Cardiac fibroblast (primary cell): ENCODE measurements at places on chromosomes 2 and 18.

- no peak for DNase-seq
These were observed 5.2 kb downstream of the KCNH7 start for GRCh38 chr2:162833345-162833744.

GRCh38 chr2:226307487-226308322, 491.9 kb downstream of the IRS1 start:
- no peak for DNase-seq

- DNase-seq = no peak
These were observed 463.8 kb upstream of the SLC8A1 start for GRCh38 chr2:40915651-40916050.

DNA sequence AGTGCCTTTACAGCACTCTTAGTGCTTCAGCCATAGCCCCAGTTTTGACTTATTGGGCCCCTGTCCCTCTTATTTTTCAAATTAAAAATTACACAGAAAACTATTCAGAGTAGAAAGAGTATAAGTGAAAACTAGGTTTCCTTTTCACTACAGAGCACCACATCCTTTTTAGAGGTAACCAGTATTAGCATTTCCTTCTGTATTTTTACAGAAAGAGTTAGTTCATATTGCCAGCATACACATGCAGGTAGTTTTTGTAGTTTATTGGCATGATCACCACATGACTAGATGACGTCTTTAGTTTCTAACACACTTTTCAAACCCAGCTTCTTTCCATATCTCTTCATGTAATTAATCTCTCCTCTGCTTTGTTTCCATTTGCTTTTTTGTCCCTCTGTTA, 66.4 kb downstream of the UBE2E3 start:
- DNase-seq = no peak

GRCh38 chr18:76658627-76659026, 163.6 kb upstream of the ZNF516 start:
- no peak for DNase-seq

GRCh38 chr18:46439037-46439436, 218.0 kb downstream of the LOXHD1 start:
- DNase-seq = no peak

DNA sequence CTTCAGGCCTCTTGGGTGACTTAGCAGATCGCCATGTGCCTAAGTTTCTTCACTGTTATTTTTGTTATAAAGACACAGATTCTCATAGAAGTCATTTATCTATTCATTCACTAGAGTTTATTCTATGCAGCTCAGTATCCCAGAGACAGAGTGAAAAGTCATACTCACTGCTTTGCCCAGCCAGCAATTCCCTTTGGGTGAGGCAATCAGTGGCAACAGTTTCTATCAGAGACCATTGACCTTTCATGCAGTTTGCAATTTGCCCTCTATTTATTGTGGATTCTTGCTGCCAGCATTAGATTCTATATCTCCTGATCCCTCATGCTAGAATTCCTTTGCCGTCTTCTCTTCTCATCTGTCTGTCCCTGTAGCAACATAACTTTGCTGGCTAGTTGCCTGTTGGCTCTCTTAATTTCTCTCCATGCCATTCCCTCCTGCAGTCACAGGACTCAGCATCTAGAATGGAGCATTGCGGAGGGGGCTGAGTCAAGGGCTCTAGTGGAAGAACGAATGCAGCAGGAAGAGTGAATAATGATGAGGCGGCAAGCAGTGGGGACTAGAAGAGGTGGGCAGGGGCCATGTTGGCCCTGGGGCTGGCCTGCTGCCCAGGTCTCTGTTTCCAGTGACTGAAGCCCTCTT, 12.2 kb downstream of the SLC9A4 start:
- DNase-seq = no peak

DNA sequence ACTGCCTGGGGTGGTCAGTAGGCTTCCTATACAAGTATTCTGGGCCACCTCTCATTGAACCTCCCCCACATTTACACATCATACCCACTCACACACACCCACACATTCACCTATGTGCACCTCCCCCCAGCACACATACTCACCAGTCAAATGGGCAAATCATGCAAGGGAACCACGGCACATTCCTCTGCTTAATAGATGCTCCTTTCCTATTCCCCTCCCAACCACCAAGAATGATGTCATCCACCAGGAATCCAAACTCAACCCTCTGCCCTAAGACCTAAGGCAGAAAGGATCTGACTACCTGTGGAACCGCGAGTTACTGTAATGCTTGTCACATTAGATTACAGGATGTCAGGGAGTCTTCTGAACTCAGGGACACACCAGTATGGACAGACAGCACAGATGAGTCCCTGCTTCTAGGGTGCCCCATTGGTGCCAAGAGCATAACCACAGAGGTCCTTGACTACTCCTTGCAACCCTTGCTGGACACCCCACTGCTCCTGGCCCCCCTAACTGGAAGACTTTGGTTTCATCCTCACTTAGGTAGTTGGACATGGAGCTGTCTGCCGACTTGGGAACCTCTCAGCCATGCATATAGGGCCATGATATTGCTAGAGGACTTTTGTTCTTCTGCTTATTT, 21.5 kb upstream of the CAB39 start:
- peak; percentile 78 for DNase-seq

DNA sequence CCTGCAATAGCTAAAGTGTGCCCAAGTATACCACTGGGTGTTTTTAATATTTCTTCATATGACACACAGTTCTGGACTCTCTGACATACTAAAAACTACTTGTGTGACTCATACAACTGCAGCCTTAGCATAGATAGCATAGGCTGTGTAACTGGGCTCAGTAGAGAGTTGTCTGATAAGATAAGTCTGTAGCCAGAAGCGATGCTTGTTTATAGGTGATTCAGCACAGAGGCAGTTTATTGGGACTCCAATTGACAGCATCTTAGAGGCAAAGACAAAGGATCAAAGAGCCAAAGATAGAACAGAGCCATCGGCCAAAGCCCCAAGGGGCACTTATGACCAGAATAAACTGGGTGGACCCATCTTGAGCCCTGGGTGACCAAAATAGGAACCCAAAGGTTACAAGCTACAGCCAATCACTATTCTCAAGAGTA, 42.3 kb downstream of the AAK1 start:
- DNase-seq = peak; percentile 74

DNA sequence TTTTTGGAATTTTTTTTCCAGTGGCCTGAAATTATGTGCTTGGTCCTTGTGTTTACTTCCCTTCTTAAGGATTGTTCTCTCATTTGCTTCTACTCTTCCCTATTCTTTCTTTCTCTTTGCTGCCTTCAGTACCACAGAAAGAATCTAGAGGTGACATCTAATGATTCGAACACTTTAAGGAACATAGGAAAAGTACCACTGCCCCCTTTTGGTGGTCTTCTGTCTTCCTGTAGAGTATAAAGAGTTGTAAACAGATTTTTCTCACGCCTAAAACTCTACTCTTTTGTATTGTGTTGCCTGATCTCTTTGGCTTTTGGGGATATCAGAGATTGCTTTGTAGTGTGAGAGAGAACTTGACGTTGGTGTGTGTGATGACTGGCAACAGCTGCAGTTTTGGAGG, 7.0 kb upstream of the SCTR start:
- no peak for DNase-seq

GRCh38 chr18:9658087-9658641, 43.8 kb upstream of the PPP4R1 start:
- DNase-seq = no peak

DNA sequence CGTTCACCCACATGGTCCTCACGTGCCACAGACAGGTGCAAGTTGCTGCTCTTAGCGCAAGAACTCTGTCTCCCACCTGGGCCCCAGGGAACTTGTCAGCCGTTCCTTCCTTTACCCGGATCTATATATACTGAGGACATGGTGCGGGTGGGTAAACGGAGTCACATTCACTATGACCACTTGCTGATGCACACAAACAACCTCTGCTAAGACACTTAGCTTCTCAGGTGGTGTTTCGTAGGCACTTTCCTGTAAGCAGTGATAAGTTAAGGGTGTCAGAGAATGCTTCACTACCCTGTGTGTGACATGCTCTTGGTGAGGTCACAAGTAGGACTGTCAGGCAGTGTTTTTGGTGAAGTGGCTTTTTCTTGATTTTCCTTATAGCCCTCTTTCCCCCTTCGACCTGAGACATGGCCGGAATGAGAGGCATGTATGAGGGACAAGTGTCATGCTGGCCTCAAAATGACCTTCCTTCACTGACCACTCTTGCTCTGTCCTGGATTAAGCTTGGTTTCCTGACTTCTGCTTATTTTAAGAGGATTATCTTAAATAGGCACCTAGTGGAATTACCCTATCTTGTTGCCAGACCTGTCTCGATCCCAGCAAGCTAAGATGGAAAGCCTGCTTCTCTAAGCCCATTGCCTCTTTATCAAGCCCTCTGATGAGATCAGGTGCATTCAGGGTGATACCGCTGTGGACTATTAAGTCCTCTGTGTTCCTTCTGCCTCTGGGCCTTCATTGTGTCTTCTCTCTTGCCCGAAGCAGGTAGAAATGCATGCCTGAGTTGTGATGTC, 97.1 kb upstream of the CELF4 start:
- no peak for DNase-seq

DNA sequence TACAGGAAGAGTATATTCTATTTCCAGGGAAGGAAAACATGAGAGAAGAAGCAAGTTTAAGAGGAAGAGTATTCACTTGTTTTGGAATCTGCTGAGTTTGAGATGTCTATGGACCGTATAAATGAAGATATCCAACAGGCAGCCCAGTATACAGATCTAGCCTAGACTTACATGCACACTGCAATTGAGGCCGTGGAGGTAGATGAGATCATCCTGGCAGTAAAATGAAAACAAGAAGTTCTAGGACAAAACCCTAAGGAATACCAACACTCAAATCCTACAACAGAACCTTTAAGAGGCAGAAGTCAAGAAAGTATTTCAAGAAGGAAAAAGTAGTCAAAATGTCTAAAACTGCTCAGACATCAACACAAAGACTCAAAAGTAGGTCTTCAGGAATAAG, 16.0 kb downstream of the GRB14 start:
- no peak for DNase-seq

DNA sequence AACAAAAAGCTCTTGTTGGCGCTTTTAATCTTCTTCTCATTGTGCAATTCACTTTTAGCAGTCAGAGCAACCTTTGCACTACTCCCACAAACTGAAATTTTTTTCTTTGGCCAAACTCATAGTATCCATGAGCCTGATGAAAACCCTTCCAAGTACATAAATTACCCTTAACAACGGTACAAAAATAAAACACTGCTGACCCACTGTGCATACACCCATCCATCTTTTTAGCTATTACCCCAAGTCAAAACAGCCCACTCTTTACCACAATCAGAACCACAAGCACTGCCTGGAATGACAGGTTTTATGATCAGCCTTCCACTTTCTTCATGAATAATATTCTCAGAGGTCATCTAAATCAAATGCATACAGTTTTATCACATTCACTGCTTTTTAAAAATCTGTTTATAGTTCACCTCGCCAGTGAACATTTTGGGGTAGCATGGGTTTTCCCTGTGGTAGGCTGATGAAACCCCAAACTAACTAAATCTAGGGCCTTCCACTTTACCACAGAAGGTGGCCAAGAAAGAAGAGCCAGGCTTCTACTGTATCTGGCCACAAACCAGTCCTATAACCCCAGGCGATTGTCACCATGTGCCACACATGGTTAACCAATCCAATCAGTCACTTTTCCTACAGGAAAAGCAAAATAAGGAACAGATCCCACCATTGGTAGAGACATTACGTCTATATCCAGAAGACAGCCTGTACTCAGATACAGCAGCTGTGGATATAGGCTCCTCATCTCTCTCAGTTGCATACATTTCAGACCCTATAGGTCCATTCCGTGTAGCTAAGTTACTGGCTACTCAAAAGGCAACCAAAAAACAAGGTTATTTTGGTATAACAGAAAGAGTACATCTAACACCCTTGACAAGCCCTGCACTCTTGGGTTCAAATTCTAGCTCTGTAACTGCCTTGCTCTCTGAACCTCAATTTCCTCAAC, 171.3 kb downstream of the THADA start:
- no peak for DNase-seq

- peak; percentile 62 for DNase-seq
These were observed 23.6 kb upstream of the RBM44 start for GRCh38 chr2:237774811-237775553.
